ENCODE measurements at places on chromosomes 1 and 21.

GRCh38 chr1:226798427-226799411 is 59.6 kb upstream of the ITPKB start:
- no peak for DNase-seq

DNA sequence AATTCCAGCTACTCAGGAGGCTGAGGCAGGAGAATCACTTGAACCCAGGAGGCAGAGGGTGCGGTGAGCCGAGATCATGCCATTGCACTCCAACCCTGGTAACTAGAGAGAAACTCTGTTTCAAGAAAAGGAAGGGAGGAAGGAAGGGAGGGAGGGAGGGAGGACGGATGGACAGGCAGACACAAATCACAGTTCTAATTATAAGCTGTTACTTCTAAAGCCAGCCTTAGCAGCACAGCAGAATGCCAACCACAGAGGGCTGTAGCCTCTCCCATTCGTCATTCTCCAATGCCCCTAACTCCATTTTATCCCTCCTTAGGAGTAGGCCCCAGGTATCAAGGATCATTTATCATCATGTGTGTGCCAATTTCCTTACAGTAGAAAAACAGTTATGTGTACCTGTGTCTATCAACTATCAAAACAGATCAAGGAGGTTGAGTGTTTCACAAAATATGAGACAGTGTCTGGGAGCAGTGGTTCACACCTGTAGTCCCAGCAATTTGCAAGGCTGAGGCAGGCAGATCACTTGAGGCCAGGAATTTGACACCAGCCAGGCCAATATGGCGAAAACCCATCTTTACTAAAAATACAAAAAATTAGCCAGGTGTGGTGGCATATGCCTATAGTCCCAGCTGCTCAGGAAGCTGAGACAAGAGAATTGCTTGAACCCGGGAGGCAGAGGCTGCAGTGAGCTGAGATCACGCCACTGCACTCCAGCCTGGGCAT is 19.1 kb downstream of the USP48 start:
- DNase-seq = no peak

GRCh38 chr1:232308616-232309015 is 321.3 kb downstream of the SIPA1L2 start:
- no peak for DNase-seq

DNA sequence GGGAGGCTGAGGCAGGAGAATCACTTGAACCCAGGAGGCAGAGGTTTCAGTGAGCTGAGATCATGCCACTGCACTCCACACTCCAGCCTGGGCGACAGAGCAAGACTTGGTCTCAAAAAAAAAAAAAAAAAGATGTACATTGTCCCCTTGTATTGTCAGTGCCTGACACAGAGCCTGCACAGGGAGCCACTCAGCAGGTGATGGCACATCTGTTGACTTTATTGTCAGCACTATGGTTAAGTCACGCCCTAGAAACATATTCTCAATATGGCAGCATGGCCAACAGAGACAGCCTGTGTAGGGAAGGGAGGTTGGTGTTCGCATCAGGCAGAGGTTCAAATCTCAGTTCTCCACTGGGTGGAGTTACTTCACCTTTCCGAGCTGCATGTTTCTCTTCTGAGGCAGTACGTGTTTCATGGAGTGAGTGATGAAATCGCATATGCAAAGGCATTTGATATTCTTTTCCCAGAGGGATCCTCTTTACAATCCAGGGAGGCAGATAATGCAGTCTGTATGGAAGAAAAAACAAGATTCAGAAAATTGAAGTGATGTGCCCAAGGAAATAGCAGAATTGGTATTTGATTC is 20.6 kb downstream of the LAMC2 start:
- DNase-seq = no peak

DNA sequence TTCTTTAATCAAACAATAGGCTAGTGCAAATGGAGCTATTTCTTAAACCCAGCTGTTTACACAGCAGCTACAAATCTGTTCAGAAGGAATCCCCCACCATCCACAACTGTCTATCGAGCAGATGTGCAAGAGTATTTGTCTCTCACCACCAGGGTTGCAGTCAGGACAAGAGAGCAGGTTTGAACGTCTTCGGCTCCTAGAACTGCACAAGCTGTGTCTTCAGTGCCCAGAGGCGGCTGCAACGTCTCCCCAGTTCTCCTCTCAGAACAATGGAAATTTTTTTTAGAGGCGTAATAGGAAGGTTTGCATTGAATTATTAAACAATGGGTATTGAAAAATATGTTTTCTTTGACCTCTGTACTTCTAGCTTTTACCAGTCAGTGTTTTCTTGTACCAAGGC is 7.3 kb downstream of the OVAAL start:
- no peak for DNase-seq

All from retinal pigment epithelial cell (primary cell).